Chondrocyte (in vitro differentiated cells): ENCODE measurements at places on chromosomes 13 and 19. TPM values are rescaled to one million over a fixed set of nuclear protein-coding genes. Genes with fewer than 3 reads are reported as not detected.

Gene MEGF8
- total RNA-seq: 48.1 to 54.4 TPM (median 49.5 TPM) in 3 replicates

Gene FBXO27
- 4.6 to 7.4 TPM (median 6.7 TPM) in 3 replicates for total RNA-seq

Gene C19orf85
- total RNA-seq: not detected in 3 replicates

Gene KLF1
- not detected in 3 replicates for total RNA-seq

Gene NECTIN2
- 88.9 to 120 TPM (median 116 TPM) in 3 replicates for total RNA-seq

Gene FBN3
- total RNA-seq: 0.51 to 1.3 TPM (median 0.57 TPM) in 3 replicates

Gene EML2
- total RNA-seq: 20.5 to 28.3 TPM (median 22.4 TPM) in 3 replicates

Gene LGALS14
- not detected in 3 replicates for total RNA-seq

Gene APOC4
- not detected in 3 replicates for total RNA-seq

Gene NEK5
- total RNA-seq: 0.15 to 0.68 TPM (median 0.40 TPM) in 3 replicates

Gene ZNF546
- total RNA-seq: 2.0 to 7.5 TPM (median 3.6 TPM) in 3 replicates

Gene SIGLEC8
- not detected in 3 replicates for total RNA-seq

Gene FLT1
- total RNA-seq: 0.60 to 1.5 TPM (median 0.65 TPM) in 3 replicates

Gene MYH14
- 0.68 to 10.2 TPM (median 8.6 TPM) in 3 replicates for total RNA-seq

Gene ZGLP1
- total RNA-seq: 3.4 to 6.2 TPM (median 4.3 TPM) in 3 replicates

Gene LHB
- not detected in 3 replicates for total RNA-seq

Gene MAB21L1
- 0.07 to 7.9 TPM in 2 of 3 replicates, not detected in the other for total RNA-seq

Gene SUGT1
- total RNA-seq: 46.6 to 57.5 TPM (median 50.5 TPM) in 3 replicates

Gene BCKDHA
- total RNA-seq: 11.6 to 14.6 TPM (median 14.0 TPM) in 3 replicates

Gene LILRB5
- total RNA-seq: not detected in 3 replicates

Gene TGFBR3L
- total RNA-seq: 8.1 to 11.6 TPM (median 11.2 TPM) in 3 replicates

Gene C1QTNF9
- total RNA-seq: not detected in 3 replicates

Gene ZNF69
- 11.9 to 15.4 TPM (median 12.0 TPM) in 3 replicates for total RNA-seq

Gene MISP
- total RNA-seq: 1.5 to 2.2 TPM (median 1.6 TPM) in 3 replicates

Gene FCER2
- not detected in 3 replicates for total RNA-seq

Gene MEIOSIN
- not detected in 3 replicates for total RNA-seq

Gene SLC25A41
- total RNA-seq: 0.20 TPM in 1 of 3 replicates, not detected in the others

Gene SIGLEC7
- total RNA-seq: not detected in 3 replicates

Gene ZNF776
- total RNA-seq: 13.2 to 18.9 TPM (median 14.7 TPM) in 3 replicates

Gene SH2D3A
- total RNA-seq: 0.41 to 0.52 TPM in 2 of 3 replicates, not detected in the other

Gene SRRM5
- total RNA-seq: 0.12 to 0.27 TPM in 2 of 3 replicates, not detected in the other

Gene ZNF575
- total RNA-seq: 4.1 to 6.0 TPM (median 5.1 TPM) in 3 replicates

Gene ZNF837
- total RNA-seq: 2.0 to 3.5 TPM (median 2.5 TPM) in 3 replicates

Gene C1QTNF9B
- total RNA-seq: not detected in 3 replicates

Gene EMP3
- total RNA-seq: 257 to 284 TPM (median 277 TPM) in 3 replicates

Gene MYO16
- total RNA-seq: 0.05 to 0.15 TPM (median 0.12 TPM) in 3 replicates

Gene ZNF814
- total RNA-seq: 7.9 to 16.6 TPM (median 8.5 TPM) in 3 replicates

Gene OR7C1
- total RNA-seq: not detected in 3 replicates

Gene ICAM5
- 2.2 to 9.3 TPM (median 8.9 TPM) in 3 replicates for total RNA-seq

Gene ZNF793
- 7.9 to 14.3 TPM (median 8.5 TPM) in 3 replicates for total RNA-seq

Gene NCCRP1
- total RNA-seq: not detected in 3 replicates

Gene SHKBP1
- total RNA-seq: 40.9 to 47.8 TPM (median 46.8 TPM) in 3 replicates

Gene IGFL3
- 0.70 to 1.1 TPM in 2 of 3 replicates, not detected in the other for total RNA-seq

Gene CASP14
- total RNA-seq: not detected in 3 replicates

Gene CEACAM21
- not detected in 3 replicates for total RNA-seq

Gene ZNF582
- 1.6 to 4.1 TPM (median 2.3 TPM) in 3 replicates for total RNA-seq

Gene RGS9BP
- 0.19 to 0.95 TPM (median 0.90 TPM) in 3 replicates for total RNA-seq
